ENCODE measurements at places on chromosomes 4 and X.

- no peak for DNase-seq
These were observed 1.3 kb downstream of the PTPN13 start for GRCh38 chr4:86595426-86595805.

- DNase-seq, result no peak
These were observed 150.6 kb downstream of the MXRA5 start for GRCh38 chrX:3195845-3196244.

DNA sequence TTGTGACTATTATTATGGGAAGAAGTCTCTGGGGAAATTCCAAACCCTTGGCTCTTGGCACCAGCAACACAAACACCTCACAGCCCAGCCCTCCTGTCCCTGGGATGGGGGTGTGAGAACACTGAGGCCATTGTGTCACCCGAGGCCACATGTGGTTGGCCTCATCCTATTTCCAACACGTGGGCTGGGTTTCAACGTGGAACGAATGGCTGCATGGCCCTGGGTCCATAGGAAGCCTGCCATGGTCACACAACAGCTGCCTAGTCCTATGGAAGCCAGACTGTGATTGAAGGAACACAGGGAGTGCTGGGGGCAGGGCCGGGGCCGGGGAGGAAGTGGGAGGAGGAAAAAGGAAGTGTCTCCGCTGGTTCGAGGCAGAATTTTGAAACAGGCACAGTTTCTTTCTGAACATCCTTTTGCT is 10.0 kb downstream of the CLCN4 start:
- no peak for DNase-seq

GRCh38 chrX:16756724-16757123 is 29.5 kb upstream of the TXLNG start:
- DNase-seq, result no peak

- DNase-seq, result no peak
These were observed 270.5 kb upstream of the GPC4 start for GRCh38 chrX:133685822-133686221.

- DNase-seq, result no peak
These were observed 89.2 kb upstream of the PRDX4 start for GRCh38 chrX:23578079-23578478.

DNA sequence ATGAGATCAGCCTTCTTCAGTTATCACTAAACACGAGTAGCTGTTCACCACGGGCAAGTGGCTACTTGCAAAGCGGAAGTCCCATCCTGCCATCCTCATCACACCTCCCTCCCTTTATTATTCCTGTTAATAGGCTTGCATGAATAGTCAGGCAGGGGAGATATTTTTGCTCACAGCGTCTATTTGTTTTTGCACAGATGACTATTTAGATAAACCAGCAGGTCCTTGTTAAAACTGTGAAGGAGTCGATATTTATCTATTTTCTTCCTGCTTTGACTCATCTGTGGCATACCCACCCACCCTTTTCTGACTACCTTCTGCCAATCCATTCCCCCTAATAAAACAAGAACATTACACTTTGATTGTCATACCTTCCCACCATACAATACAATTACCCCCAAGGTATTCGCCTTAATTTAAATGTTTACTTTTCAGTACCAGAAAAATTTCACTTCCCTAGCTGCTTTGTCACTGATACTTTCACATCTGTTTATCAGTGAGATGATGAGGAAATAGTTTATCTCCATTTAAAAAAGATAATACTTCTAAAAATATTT is 96.6 kb upstream of the BANK1 start:
- no peak for DNase-seq

- no peak for DNase-seq
These were observed 210.7 kb upstream of the PRPS2 start for GRCh38 chrX:12580548-12580947.

GRCh38 chr4:177546745-177547144 is 104.5 kb upstream of the AGA start:
- no peak for DNase-seq

- DNase-seq, result no peak
These were observed 13.8 kb upstream of the SMS start for GRCh38 chrX:21926527-21927278.

- no peak for DNase-seq
These were observed 246.2 kb downstream of the SCFD2 start for GRCh38 chr4:53119680-53120079.

DNA sequence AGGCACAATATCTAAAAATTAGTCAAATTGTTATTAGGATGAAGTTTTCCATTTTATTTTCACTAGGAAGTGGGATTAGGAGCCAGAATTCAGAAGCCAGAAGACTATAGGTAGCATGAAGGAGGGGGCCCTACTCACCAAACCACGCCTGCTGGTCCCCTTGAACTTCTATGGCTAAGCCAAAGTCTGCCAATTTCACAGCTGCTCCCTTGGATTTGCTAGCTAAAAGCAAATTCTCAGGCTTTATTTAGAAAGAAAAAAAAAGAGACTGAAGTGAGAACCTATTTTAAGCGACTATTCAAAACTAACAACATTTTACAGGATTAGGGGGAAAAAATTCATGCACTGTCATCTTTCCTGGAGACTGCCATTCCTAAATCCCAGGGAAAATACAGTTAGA is 224.3 kb downstream of the CAMK2D start:
- no peak for DNase-seq

GRCh38 chrX:77167993-77168392 is 279.2 kb upstream of the FGF16 start:
- DNase-seq, result no peak

DNA sequence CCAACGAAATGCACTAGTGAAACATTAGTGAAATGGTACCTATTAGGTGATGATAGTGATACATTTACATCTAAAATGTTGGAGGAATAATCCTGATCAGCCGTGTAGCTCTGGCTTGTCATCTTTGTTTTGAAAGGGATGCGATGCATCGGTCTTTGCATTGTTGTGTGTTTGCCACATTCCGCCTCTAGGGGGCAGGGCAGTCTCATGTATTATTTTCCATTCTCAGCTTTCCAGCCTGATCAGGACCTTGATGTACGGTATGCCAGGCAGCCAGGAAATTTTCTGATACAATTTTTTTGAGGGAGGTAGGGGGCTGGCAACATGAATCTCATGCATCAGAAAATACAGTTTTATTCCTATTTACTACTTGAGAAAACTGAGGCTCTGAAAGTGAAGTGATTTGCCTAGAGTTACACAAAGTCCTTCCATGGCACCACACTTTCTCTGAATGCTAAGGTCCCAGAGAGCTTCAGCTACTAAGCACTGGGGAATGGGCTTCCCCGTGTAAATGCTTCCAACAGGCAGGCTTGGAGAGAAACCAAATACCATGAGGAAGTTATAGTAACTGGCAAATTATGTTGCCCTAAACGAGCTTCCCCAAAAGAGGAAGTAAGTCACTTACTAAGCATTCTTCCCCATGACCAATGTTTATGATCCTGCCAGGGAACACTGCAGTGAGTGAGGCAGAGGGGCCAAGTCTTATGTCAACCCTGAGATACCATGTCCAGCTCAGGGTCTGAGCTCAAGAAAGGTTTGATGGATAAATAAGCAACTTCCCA is 31.8 kb upstream of the IQSEC2 start:
- DNase-seq, result peak; percentile 12

GRCh38 chrX:646228-646495 is 15.6 kb downstream of the SHOX start:
- DNase-seq, result no peak

DNA sequence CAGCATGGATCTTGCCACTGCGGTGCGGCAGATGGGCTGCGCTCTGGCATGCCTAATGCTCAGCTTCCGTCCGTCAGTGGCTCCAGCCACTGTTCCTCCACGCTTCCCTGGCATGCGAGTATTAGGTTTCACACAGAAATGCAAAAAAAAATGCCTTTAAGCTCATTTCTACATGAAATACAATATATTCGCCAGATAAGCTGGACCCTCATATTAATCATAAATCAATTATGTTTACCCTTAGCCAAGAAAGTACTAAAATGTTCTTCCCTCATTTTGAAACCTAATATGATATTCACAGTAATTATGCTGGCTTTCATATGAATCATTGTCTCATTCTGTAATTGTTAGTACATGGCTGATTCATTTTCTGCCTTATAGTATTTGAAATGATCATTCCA is 115.5 kb upstream of the FAM241A start:
- DNase-seq, result no peak

GRCh38 chr4:25172961-25173915 is 13.0 kb upstream of the SEPSECS start:
- DNase-seq, result no peak

GRCh38 chr4:4985844-4986243 is 33.4 kb downstream of the CYTL1 start:
- DNase-seq, result no peak

GRCh38 chrX:150486011-150486410 is 82.4 kb upstream of the MTM1 start:
- DNase-seq, result peak; percentile 18

GRCh38 chr4:42397635-42398170 is 415 bp downstream of the SHISA3 start:
- DNase-seq, result no peak

DNA sequence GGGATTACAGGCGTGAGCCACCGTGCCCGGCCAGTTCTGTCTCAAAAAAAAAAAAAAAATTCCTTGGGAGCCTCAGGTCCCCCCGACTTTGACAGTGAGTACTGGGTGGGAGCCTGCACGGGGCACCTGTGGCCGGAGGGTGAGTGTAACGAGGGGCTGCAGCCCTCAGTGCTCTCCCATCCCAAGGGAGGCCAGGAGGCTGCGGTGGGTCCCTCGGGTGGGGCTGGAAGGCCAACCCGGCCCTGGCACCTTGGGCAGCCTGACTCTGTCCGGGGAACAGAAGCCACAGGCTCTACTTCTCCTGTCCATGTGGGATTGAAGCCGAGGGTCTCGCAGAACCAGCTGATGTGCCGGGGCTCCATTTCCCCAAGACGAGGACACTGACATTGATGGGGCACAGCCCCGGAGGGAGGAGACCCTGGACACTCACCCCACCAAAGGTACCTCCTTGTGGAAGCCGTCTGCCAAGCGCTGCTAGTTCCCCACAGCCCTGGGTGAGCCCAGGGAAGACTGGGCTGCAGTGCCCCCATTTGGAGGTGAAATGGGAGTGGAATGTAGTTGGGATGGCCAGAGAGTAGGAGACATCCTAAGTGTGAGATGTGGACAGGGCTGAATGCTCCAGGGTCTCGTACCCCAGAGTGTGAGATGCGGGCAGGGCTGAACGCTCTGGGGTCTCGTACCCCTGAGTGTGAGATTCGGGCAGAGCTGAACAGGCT is 2.3 kb upstream of the SLC26A1 start:
- DNase-seq, result no peak

- peak; percentile 22 for DNase-seq
These were observed 181.1 kb downstream of the LARP7 start for GRCh38 chr4:112817933-112818593.

- peak; percentile 16 for DNase-seq
These were observed 7.6 kb downstream of the SLC2A9 start for GRCh38 chr4:10013722-10014121.

DNA sequence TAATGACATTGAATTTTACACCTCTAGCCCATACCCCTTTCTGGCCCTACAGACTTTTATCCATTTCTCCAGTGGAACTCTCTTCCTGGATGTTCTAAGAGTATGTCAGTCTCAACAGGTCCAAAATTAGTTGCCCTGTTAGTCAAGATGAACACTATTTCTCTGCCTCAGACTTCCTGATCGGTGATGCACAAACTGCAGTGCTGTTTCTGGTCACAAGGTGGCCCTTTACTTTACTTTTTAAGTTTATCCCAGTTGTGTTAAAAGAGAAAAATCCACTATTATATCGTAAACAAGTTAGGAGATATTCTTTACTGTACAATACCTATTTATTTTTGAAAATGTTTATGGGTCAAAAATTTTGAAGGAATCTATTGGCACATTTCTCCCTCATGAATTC is 13.1 kb downstream of the TCEAL7 start:
- DNase-seq, result no peak

GRCh38 chr4:14749910-14750309 is 252.4 kb upstream of the CPEB2 start:
- no peak for DNase-seq

- DNase-seq, result no peak
These were observed 33.6 kb upstream of the TADA2B start for GRCh38 chr4:7009564-7009963.

GRCh38 chr4:107956011-107956410 is 24.7 kb downstream of the CYP2U1 start:
- DNase-seq, result no peak

DNA sequence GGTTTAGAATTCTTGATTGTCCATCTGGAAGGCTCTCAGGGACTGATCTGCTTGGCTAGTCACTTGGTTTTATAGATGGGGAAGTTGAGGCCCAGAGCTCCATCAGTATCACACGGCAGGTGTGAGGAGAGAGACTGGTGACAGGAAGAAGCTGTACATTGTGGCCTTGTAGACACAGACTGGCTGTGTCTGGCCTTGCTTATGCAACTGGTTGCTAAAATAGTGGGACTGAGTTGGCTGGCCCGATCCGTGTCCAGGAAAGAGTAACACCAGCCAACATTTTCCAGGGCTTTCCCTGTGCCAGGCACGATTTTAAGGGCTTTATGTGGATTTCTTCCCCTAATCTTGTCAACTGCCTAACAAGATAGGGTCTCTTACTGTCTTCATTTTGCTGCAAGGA is 2.8 kb downstream of the TBC1D14 start:
- no peak for DNase-seq

GRCh38 chr4:25439918-25440477 is 62.9 kb downstream of the ANAPC4 start:
- DNase-seq, result peak; percentile 17

DNA sequence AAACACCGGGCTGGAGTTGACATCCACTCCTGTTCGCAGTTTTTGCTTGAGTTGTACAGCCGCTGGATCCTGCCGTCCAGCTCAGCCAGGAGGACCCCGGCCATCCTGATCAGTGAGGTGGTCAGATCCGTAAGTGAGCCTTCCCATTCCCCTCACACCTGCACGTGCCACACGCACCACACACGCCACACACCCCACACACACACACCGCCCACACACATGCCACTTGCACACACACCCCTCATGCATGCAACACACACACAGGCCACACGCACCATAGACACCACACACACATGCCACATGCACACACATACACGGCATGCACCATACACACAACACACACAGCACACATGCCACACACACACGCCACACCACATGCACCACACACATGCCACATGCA is 20.1 kb upstream of the MSANTD1 start:
- no peak for DNase-seq
